NCI-H69 (cell line): ENCODE measurements at places on chromosomes 3 and 15.

- no peak for DNase-seq
Measured at GRCh38 chr3:14522129-14522691, 17.9 kb downstream of the GRIP2 start.

- DNase-seq = no peak
Measured at GRCh38 chr3:4751029-4751501, 228.2 kb upstream of the BHLHE40 start.

- DNase-seq = no peak
Measured at GRCh38 chr3:183515968-183516851, 39.3 kb downstream of the KLHL6 start.

GRCh38 chr3:155188031-155188430, 105.5 kb downstream of the STRIT1 start:
- no peak for DNase-seq

DNA sequence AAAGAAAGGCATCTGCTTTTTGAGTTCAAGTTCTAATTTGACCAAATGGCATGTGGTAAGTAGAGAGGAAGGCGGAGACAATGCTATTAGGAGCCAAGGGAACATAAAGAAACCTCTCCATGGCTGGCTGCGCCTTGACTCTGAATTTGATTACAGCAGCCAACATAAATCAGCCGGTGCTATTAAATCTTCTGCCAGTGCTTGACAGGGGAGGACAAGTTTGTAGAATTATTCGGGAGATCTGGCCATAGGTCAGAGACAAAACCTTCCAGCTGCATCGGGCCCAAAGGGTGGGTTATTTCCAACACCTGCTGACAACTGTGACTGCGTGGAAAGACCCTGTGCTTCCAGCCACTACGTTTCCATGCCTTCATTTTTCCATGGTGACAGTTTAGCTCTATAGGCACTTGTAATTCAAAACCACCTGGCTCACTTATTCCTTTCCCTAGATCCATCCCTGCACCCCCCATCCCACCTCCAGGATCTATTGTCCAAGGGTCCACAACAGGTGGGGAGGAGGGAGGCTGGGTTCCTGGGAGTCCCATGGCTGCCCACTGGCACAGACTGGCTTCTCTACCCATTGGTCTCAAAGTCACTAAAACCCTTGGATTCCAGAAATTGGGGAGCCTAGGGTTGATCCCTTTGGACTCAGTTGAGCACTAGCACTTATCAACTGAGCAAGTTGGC, 15.9 kb downstream of the COLQ start:
- peak; percentile 16 for DNase-seq

- DNase-seq = peak; percentile 4
Measured at GRCh38 chr15:98903377-98904018, 104.1 kb downstream of the PGPEP1L start.
